ENCODE measurements at places on chromosomes 7 and 10.

DNA sequence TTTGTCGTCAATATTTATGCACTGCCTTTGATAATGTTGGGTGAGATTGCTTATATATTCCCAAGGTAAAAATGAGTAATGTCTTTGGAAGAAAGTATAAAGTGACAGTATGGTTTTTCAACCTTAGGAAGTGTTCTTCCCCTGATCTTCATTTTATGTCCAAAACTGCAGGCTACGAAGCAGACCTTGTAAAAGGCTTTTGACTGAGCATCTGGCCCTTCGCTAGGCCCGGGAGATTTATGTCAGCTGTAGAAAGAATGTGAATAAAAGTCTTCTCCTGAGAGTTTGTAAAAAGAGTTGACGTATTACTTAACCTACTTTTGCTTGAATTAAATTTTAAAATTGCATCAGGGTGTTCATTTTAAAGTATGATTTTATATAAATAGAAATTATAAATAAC, 116.8 kb downstream of the CPED1 start:
- DNase-seq: no peak
- peaks cover 12% of the 10 kb centered on the region for H3K27me3 ChIP-seq
- H3K4me1 ChIP-seq: no peaks in the 10 kb centered on the region
- no peak overlapping the region for H3K27ac ChIP-seq
- no peaks in the 10 kb centered on the region for H3K36me3 ChIP-seq
- no peak overlapping the region for H3K4me3 ChIP-seq

GRCh38 chr10:121113911-121114310, 262.7 kb downstream of the WDR11 start:
- H3K4me3 ChIP-seq: no peak overlapping the region
- no peak overlapping the region for H3K27ac ChIP-seq
- H3K4me1 ChIP-seq: no peaks in the 10 kb centered on the region
- no peaks in the 10 kb centered on the region for H3K27me3 ChIP-seq
- no peak for DNase-seq
- H3K36me3 ChIP-seq: no peaks in the 10 kb centered on the region

DNA sequence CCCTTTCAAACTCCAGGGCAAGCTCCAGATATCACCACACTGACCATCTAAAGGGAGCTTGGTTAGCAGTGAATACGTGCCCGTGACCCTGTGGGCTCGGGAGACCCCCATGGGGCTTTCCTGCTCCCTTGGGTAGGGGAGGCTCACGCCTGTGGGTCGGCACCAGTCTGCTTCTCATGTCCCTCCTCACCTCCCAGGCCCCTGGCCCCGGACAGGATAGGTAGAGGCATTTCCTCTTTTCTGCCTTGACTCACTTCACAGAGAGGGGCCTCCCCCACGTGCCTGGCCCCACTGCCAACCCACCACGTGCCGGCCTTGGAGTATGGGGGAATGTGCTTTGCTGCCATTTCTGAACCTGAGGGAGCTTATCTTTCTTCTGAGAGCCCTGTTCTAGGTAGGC, 131.3 kb upstream of the FAM20C start:
- no peaks in the 10 kb centered on the region for H3K27me3 ChIP-seq
- no peak overlapping the region for H3K27ac ChIP-seq
- DNase-seq: no peak
- H3K4me3 ChIP-seq: no peak overlapping the region

GRCh38 chr10:118971187-118971586, 58.3 kb upstream of the NANOS1 start:
- H3K27me3 ChIP-seq: peaks cover 8% of the 10 kb centered on the region
- H3K36me3 ChIP-seq: no peaks in the 10 kb centered on the region
- no peaks in the 10 kb centered on the region for H3K4me1 ChIP-seq
- no peak overlapping the region for H3K4me3 ChIP-seq
- no peak for DNase-seq

- peaks cover 3% of the 10 kb centered on the region for H3K27me3 ChIP-seq
- H3K36me3 ChIP-seq: no peaks in the 10 kb centered on the region
- H3K4me1 ChIP-seq: peaks cover 5% of the 10 kb centered on the region
- DNase-seq: no peak
- no peak overlapping the region for H3K27ac ChIP-seq
Measured at GRCh38 chr10:71234970-71235685, 22.8 kb downstream of the UNC5B start.

- DNase-seq: no peak
- H3K36me3 ChIP-seq: no peaks in the 10 kb centered on the region
- H3K4me1 ChIP-seq: peaks cover 22% of the 10 kb centered on the region
- no peaks in the 10 kb centered on the region for H3K27me3 ChIP-seq
- peak overlapping the region; percentile 80 for H3K27ac ChIP-seq
Measured at GRCh38 chr10:200405-200804, 65.2 kb downstream of the ZMYND11 start.

DNA sequence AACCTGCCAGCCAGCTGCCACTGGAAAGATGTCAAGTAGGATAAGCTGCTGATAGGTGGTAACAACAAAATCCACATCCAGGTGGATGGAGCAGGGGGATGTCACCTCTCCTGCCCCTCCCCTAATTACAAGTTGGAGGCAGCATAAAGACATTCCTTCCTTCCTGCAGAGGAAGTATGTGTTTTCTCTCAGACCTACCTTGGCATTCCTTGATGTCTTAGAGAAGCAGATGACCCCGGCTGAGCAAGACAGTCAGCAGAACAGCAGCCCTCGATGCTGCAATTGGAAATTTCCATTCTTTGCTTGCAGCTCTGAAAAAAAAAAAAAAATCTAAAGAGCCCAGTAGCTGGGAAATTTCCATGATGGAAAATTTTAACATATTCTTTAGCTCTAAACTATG, 137.5 kb upstream of the MKLN1 start:
- H3K27me3 ChIP-seq: no peaks in the 10 kb centered on the region
- H3K36me3 ChIP-seq: no peaks in the 10 kb centered on the region
- peaks cover 5% of the 10 kb centered on the region for H3K4me1 ChIP-seq

GRCh38 chr10:25059990-25060389, 43.6 kb downstream of the THNSL1 start:
- no peaks in the 10 kb centered on the region for H3K36me3 ChIP-seq
- H3K27ac ChIP-seq: peak overlapping the region; percentile 93
- no peaks in the 10 kb centered on the region for H3K27me3 ChIP-seq
- H3K4me1 ChIP-seq: peaks cover 29% of the 10 kb centered on the region

- H3K4me1 ChIP-seq: peaks cover 14% of the 10 kb centered on the region
- peak overlapping the region; percentile 34 for H3K27ac ChIP-seq
- H3K36me3 ChIP-seq: peaks cover 12% of the 10 kb centered on the region
- H3K4me3 ChIP-seq: no peak overlapping the region
- no peak for DNase-seq
Measured at GRCh38 chr10:119667562-119668328, 16.6 kb downstream of the BAG3 start.

GRCh38 chr10:123808286-123808685, 83.3 kb downstream of the CPXM2 start:
- peak; percentile 28 for DNase-seq
- H3K27me3 ChIP-seq: no peaks in the 10 kb centered on the region
- peak overlapping the region; percentile 89 for H3K27ac ChIP-seq
- no peak overlapping the region for H3K4me3 ChIP-seq

DNA sequence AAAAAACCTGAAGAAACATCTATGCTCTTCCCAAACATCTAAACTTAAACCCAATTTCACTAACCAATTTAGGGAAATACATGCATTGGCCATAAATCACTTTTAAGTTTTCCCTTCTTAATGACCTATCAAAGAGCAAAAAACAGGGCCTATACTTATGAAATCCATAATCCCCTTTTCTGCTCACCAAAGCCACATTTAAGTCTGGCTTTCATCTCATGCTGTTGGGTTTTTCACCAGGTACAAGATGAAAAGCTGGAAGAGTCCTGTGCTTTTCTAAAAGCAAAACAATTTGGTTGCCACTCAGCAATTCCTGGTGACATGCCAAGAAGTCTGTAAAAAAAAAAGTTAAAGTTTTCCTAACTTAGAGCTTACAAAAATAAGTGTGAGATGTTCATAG, 92.6 kb downstream of the HPSE2 start:
- H3K36me3 ChIP-seq: no peaks in the 10 kb centered on the region
- no peaks in the 10 kb centered on the region for H3K4me1 ChIP-seq
- H3K4me3 ChIP-seq: no peak overlapping the region
- no peak overlapping the region for H3K27ac ChIP-seq
- H3K27me3 ChIP-seq: no peaks in the 10 kb centered on the region

DNA sequence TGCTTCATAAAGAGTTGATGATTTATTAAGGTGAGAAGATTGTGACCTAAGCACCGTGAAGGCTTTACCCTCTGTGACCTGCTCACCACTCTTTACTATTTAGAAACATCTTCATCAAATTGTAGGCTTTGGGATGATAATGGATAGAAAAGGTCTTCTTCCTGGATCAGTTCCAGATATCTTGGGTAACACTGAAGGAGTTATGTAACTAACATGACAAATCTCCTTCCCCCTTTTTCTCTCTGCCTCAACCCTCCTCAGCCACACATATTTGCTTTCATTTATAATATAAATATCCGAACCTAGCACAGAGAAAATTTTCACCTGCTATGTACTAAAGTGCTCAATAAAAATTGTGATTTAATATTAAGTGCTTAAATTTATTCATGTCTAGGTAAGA, 151.5 kb downstream of the FRMD4A start:
- peaks cover 87% of the 10 kb centered on the region for H3K27me3 ChIP-seq
- H3K27ac ChIP-seq: no peak overlapping the region
- H3K4me3 ChIP-seq: no peak overlapping the region
- DNase-seq: no peak
- no peaks in the 10 kb centered on the region for H3K4me1 ChIP-seq

GRCh38 chr10:110793128-110793812, 78.5 kb upstream of the PDCD4 start:
- no peak overlapping the region for H3K27ac ChIP-seq
- H3K4me3 ChIP-seq: no peak overlapping the region
- no peaks in the 10 kb centered on the region for H3K36me3 ChIP-seq
- no peaks in the 10 kb centered on the region for H3K4me1 ChIP-seq
- no peak for DNase-seq

DNA sequence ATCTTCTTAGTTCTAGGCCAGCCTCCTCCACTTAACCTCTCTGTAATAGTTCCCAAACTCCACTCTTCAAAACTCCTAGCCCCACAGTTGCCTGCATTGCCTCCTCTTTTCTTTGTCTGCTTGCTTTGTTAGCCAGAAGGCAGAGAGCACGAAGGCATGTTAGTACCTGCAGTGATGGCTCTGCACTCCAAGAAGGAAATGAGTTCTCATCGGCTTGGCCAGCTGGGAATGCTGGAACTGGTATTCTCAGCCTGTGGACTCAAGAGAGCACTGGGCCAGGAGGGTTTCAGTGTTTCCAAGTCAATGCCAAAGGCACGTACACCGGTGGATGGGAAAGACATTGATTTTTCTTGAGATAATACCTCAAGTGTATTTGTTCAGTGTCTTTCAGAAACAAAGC, 66.3 kb upstream of the HABP2 start:
- H3K27ac ChIP-seq: no peak overlapping the region
- no peak overlapping the region for H3K4me3 ChIP-seq
- no peaks in the 10 kb centered on the region for H3K27me3 ChIP-seq
- H3K36me3 ChIP-seq: no peaks in the 10 kb centered on the region
- H3K4me1 ChIP-seq: no peaks in the 10 kb centered on the region

- H3K4me3 ChIP-seq: no peak overlapping the region
- no peaks in the 10 kb centered on the region for H3K27me3 ChIP-seq
- no peaks in the 10 kb centered on the region for H3K36me3 ChIP-seq
- DNase-seq: no peak
- H3K27ac ChIP-seq: no peak overlapping the region
Measured at GRCh38 chr7:21947946-21948345, 2.2 kb upstream of the CDCA7L start.

- H3K27ac ChIP-seq: no peak overlapping the region
- DNase-seq: no peak
- no peak overlapping the region for H3K4me3 ChIP-seq
- H3K4me1 ChIP-seq: no peaks in the 10 kb centered on the region
- H3K27me3 ChIP-seq: no peaks in the 10 kb centered on the region
Measured at GRCh38 chr7:153422291-153423209, 629.6 kb upstream of the DPP6 start.

DNA sequence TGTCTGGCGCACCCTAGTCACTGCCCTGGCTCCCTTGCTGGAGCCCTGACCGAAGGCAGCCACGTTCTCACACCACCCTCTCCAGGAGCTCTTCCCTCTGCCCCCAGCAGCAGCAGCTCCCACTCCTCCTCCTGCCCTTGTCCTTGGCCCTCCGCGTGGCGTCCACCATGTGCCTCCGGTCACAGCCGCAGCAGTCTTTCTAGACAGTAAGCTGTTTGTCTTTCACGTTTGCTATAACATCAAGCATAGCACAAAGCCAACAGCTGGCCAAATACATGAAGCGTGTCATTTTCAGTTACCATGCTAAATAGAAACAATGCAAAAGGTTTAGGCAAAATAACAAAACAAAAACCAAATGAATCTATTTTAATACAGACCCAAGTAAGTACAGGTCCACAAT, 3.3 kb downstream of the PITRM1 start:
- H3K27ac ChIP-seq: no peak overlapping the region
- peaks cover 19% of the 10 kb centered on the region for H3K36me3 ChIP-seq
- H3K4me3 ChIP-seq: no peak overlapping the region
- H3K4me1 ChIP-seq: peaks cover 8% of the 10 kb centered on the region
- H3K27me3 ChIP-seq: no peaks in the 10 kb centered on the region

DNA sequence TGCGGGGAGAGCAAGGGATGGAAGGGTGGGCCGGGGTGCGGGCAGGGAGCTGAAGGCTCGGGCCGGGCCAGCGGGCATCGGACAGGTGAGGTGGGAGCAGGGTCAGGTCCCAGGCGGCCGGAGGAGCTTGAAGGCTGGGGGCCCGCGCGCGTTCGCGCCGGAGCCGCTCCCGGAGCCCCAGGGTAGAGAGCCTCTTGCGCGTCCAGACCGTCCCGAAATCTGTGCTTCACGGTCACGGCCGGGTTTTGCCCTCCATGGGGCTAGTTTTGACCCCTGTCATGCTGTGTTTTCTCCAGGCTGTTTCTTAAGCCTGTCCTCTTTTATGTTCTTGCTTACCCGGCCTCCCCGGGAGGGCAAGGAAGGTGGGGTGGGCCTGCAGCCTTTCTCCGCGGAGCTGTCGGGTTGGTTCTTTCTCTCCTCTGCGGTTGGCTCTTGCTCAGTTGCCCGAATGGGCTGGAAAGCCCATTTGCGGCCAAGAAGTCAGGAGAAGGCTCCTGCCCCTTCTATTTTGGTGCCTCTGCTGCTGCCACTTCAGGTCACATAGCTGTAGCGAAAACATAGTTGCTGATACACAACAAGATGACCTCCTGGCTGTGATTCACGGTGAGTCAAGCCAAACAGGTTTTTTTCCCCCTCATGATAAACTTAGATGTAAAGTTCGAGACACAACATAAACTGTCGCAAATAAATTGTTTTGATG, 650 bp downstream of the UBE2D1 start:
- peaks cover 16% of the 10 kb centered on the region for H3K27me3 ChIP-seq
- peak overlapping the region; percentile 48 for H3K27ac ChIP-seq
- H3K4me3 ChIP-seq: peak overlapping the region; percentile 82
- peaks cover 5% of the 10 kb centered on the region for H3K4me1 ChIP-seq
- DNase-seq: peak; percentile 63

DNA sequence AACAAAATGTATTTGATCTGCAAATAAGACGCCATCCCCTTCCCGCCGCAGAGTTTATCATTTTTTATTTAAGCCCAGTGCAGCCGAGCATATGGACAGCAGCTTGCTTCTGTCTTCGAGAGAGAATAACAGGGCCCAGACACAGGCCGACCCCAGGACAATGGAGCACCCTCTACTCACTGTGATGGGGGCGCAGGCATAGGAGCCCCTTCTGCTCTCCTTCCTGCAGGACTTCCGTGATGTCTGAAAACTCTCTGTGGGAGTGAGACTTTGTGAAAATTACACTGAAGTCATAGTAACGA, 134.8 kb downstream of the OAT start:
- DNase-seq: no peak
- no peaks in the 10 kb centered on the region for H3K27me3 ChIP-seq
- H3K36me3 ChIP-seq: no peaks in the 10 kb centered on the region
- no peaks in the 10 kb centered on the region for H3K4me1 ChIP-seq
- no peak overlapping the region for H3K27ac ChIP-seq

- H3K27ac ChIP-seq: no peak overlapping the region
- no peak for DNase-seq
- no peaks in the 10 kb centered on the region for H3K27me3 ChIP-seq
- H3K4me1 ChIP-seq: no peaks in the 10 kb centered on the region
- no peak overlapping the region for H3K4me3 ChIP-seq
Measured at GRCh38 chr10:3685384-3685783, 99.6 kb downstream of the KLF6 start.

Data from endothelial cell of umbilical vein (primary cell).